HepG2 (cell line): ENCODE measurements at places on chromosomes 11 and 22. TPM values are rescaled to one million over a fixed set of nuclear protein-coding genes. Genes with fewer than 3 reads are reported as not detected.

UPK3A gene
- 10.0 and 10.5 TPM in 2 replicates for total RNA-seq

POU2AF3 gene
- total RNA-seq, result 4.9 and 7.8 TPM in 2 replicates

GRCh38 chr11:83249972-83250593, 36.1 kb downstream of the CCDC90B start:
- peak; percentile 24 for DNase-seq

DNA sequence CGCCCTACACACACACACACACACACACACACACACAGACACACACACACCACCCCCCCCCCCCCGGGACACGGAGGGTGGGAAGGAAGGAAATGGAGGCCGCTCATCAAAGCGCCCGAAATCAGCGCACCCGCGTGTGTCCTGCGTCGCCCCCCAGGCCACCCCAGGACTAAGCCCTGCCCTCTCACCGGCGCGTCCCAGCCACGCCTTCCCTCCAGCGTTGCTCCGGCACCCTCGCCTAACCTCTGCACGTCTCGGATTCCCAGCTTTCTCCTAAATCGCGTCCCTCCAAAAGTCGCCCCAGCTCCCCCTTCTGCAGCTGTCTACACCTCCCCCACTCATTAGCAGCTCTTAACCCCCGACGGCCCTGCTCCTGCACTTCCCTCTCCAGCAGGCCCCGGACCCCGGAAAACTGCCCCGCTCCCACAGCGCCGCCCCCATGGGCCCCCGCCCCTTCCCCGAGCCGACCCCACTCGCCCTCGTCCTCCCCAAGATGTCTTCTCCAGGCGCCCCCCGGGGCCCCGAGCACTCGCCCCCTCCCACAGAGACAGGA, 557 bp downstream of the PACSIN2 start:
- peak; percentile 32 for DNase-seq

DNA sequence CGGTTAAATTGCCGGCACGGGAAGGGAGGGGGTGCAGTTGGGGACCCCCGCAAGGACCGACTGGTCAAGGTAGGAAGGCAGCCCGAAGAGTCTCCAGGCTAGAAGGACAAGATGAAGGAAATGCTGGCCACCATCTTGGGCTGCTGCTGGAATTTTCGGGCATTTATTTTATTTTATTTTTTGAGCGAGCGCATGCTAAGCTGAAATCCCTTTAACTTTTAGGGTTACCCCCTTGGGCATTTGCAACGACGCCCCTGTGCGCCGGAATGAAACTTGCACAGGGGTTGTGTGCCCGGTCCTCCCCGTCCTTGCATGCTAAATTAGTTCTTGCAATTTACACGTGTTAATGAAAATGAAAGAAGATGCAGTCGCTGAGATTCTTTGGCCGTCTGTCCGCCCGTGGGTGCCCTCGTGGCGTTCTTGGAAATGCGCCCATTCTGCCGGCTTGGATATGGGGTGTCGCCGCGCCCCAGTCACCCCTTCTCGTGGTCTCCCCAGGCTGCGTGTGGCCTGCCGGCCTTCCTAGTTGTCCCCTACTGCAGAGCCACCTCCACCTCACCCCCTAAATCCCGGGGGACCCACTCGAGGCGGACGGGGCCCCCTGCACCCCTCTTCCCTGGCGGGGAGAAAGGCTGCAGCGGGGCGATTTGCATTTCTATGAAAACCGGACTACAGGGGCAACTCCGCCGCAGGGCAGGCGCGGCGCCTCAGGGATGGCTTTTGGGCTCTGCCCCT, 529 bp upstream of the CCND1 start:
- DNase-seq, result no peak

GRCh38 chr11:20611892-20612291, 12.5 kb downstream of the SLC6A5 start:
- peak; percentile 25 for DNase-seq

GRCh38 chr11:86202013-86202336, 42.6 kb upstream of the EED start:
- DNase-seq, result no peak

DNA sequence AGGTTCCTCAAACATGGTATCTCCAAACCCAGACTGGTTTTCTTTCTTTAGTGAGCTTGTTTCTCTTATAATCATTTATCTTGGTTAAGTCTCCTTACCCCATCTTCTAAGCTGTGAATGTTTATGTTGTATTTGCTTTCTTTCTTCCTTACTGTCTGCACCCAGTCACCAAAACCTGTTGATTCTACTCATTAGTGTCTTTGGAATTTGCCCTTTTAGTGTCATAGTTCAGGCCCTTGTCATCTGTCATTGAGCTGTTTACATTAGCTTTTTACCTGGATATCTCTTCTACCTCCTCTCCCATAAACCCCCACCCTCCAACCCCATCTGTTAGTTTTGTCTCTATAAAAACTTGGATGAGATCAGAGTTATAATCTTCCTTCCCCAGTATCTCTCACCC, 59.9 kb downstream of the AMOTL1 start:
- DNase-seq, result no peak

- DNase-seq, result no peak
These were observed 18.4 kb downstream of the NEAT1 start for GRCh38 chr11:65440831-65441499.
